ENCODE measurements at places on chromosomes 7 and 10. TPM values are rescaled to one million over a fixed set of nuclear protein-coding genes. Genes with fewer than 3 reads are reported as not detected.

GRCh38 chr10:4567637-4568036 is 258.4 kb upstream of the AKR1E2 start:
- H3K27ac ChIP-seq: peak overlapping the region; percentile 23
- no peaks in the 10 kb centered on the region for H3K27me3 ChIP-seq
- H3K4me3 ChIP-seq: no peak overlapping the region
- no peaks in the 10 kb centered on the region for H3K4me1 ChIP-seq

GRCh38 chr7:55474944-55475854 is 97.1 kb downstream of the VOPP1 start:
- no peak overlapping the region for H3K27ac ChIP-seq
- H3K4me3 ChIP-seq: no peak overlapping the region
- H3K4me1 ChIP-seq: no peaks in the 10 kb centered on the region
- DNase-seq: no peak
- H3K36me3 ChIP-seq: no peaks in the 10 kb centered on the region

- no peak for DNase-seq
- no peaks in the 10 kb centered on the region for H3K27me3 ChIP-seq
- H3K4me1 ChIP-seq: peaks cover 11% of the 10 kb centered on the region
- no peaks in the 10 kb centered on the region for H3K36me3 ChIP-seq
These were observed 14.5 kb upstream of the CPA1 start for GRCh38 chr7:130365511-130366441.

- no peaks in the 10 kb centered on the region for H3K36me3 ChIP-seq
- H3K4me1 ChIP-seq: no peaks in the 10 kb centered on the region
- no peak for DNase-seq
- H3K27me3 ChIP-seq: no peaks in the 10 kb centered on the region
- no peak overlapping the region for H3K4me3 ChIP-seq
These were observed 68.9 kb downstream of the DYNC1I1 start for GRCh38 chr7:95840953-95841950.

DNA sequence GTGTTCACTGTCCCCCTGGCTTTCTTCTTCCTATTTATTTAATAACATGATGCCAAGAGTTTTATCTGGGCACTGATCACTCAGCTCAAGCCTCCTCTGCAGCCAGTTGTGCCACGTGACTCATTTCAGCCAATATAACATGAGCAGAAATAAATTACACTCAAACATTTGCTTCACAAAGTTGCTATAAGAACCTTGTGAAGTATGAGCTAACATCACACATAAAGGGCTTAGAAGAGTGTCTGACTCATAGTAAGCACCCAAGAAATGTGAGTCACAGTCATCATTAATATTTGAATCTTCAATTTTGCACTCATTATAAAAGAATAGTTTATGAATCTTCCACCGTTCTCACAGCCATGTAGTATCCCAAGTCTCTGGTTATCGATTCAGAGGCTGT is 414.6 kb upstream of the NPVF start:
- no peak overlapping the region for H3K4me3 ChIP-seq
- H3K36me3 ChIP-seq: no peaks in the 10 kb centered on the region
- H3K4me1 ChIP-seq: no peaks in the 10 kb centered on the region
- no peak overlapping the region for H3K27ac ChIP-seq

- no peak for DNase-seq
- H3K4me3 ChIP-seq: no peak overlapping the region
- H3K27me3 ChIP-seq: no peaks in the 10 kb centered on the region
- no peaks in the 10 kb centered on the region for H3K36me3 ChIP-seq
These were observed 31.3 kb downstream of the AGAP3 start for GRCh38 chr7:151117565-151117964.

DNA sequence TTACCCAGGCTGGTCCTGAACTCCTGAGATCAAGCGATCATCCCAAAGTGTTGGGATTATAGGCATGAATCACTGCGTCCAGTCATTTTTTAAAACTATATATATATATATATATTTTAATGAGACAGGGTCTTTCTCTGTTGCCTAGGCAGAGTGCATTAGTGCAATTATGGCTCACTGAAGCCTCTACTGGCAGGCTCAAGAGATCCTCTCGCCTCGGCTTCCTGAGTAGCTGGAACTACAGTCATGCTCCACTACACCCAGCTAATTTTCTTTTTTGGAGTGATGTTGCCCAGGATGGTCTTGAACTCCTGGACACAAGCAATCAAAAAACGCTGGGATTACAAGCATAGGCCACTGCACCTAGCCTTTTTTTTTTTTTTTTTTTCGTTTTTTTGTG is 55.3 kb upstream of the KAT6B start:
- H3K27me3 ChIP-seq: no peaks in the 10 kb centered on the region
- no peaks in the 10 kb centered on the region for H3K4me1 ChIP-seq
- no peak overlapping the region for H3K27ac ChIP-seq

Gene COL1A2
- total RNA-seq: 1.3 TPM

Gene AKR1B1
- total RNA-seq: 83.2 TPM

All from Panc1 (cell line).